Activated CD8-positive, alpha-beta T cell treated with anti-CD3 and anti-CD28 coated beads for 36 hours (primary cell): ENCODE measurements at places on chromosomes 12 and 14.

- no peak for DNase-seq
Measured at GRCh38 chr12:51871126-51871525, 16.8 kb upstream of the ANKRD33 start.

DNA sequence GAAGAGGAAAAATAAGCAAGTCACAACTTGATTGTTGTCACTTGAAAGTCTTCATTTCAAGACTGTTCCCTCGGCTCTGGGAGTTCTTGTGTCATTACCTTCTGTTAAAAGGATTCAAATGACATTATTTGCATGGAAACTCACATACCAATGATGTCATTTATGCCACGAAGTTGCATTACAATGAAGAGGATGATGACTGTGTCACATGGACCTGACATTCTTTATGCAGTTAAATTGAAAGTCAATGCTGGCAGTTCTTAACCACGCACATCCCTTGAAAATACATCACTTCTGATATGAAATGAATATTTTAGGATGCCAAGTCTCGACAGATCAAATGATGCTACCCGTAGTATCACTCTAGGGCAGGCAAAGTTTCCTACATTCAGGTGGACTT, 1069.5 kb downstream of the VRK1 start:
- no peak for DNase-seq

GRCh38 chr12:84603484-84604248, 308.9 kb downstream of the SLC6A15 start:
- no peak for DNase-seq

- DNase-seq = no peak
Measured at GRCh38 chr12:89750389-89751351, 42.0 kb upstream of the ATP2B1 start.

- DNase-seq = no peak
Measured at GRCh38 chr12:39935275-39935674, 170.6 kb downstream of the SLC2A13 start.

DNA sequence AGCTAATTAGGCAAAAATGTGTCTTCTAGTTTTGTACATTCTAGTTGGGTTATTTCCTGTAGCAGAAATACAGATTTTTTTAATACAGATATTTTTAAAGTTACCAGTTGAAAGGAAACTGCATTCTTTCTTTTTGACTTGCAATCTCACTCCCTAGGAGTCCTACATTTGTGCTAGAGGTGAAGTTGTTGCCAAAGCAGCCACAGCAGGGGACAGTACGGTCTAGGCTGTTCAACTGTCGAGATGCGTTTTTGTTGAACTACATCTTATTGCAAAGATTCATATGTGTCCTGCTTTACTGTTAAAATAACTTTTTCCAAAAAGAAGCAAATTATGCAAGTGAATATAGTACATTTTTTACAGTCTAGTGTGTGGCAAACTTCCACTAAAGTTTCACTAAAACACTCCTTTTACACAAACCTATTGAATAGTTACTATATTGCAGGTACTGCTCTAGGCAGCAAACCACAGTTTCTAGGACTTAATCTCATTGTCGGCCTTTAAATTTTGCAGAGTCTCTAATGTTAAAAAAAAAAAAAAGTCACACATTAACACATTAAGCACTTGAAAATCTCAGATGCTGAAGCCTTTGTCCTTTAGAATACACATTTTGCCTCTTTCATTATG, 30.2 kb upstream of the SRGAP1 start:
- DNase-seq = no peak

DNA sequence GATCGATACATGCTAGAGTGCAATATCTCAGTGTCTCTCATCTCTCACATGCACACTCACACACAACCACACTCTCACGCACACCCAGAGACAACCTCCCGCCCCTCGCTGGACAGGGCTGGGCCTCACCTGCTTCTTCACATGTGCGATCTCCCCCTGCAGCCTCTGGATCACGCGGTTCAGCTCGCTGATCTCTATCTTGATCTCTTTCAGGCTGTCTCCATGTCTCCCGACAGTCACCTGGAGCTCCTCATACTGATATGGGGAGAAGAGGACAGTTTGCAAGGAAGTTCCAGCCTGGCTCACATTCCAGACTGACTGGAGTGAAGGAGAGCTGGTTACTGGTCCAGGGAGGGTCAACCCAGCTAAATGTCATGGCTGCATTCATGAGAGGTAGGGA, 4.4 kb downstream of the KRT2 start:
- DNase-seq = no peak

- no peak for DNase-seq
Measured at GRCh38 chr12:120668868-120669840, 17.8 kb upstream of the MLEC start.

- peak; percentile 83 for DNase-seq
Measured at GRCh38 chr12:109775172-109775881, 57.9 kb downstream of the TRPV4 start.

DNA sequence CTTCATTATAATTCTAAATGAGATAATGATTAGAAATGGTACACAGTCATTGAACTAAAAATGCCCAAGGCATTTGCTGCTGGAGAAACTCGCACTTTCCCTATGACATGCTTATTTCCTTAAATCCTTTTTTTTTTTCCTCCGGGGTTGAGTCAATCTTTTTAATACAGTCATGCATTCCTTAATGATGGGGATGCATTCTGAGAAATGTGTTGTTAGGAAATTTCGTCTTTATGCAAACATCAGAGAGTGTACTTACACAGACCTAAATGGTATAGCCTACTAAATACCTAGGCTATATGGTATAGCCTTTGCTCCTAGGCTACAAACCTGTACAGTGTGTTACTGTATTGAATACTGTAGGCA, 29.8 kb upstream of the DACT1 start:
- no peak for DNase-seq

DNA sequence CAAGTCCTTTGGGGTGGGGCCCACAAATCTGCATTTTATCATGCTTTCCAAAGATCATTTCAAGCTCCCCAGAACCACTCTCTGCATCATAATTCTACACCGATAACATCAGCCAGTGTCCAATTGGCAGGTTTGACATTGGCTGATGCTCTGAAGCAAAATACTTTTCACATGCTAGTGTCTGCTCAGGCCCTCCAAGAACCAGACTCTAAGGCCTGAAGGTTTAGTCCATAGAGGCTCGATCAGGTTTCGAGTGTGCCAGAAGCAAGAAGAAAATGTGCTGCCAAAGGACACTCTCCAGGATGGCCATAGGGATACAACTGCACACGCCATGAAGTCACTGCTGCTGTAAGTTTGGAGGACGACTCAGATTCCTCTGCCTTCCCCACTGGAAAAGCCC, 280.3 kb downstream of the KSR2 start:
- DNase-seq = no peak

GRCh38 chr14:39827901-39828655, 395.8 kb upstream of the FBXO33 start:
- DNase-seq = no peak

GRCh38 chr14:95211721-95212504, 54.6 kb upstream of the DICER1 start:
- no peak for DNase-seq

DNA sequence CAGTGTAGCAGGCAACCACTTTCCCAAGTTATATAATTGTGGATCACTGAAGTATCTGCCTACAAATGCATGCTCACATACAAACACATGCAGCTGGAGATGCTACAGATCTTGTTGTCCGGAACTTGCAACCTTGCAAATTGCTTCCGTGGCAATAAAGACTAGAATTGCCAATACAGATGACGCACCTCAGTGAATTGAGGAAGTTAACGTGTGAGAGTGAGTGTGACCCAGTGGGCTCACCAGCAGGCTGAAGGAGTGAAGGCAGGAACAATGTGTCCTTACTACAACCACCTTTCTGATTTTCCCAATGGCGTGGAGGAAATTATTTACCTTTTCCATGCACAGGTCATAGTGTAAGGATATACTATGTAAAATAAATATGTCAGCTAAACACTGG, 89.4 kb upstream of the GRIP1 start:
- DNase-seq = no peak

- no peak for DNase-seq
Measured at GRCh38 chr12:113299619-113300237, 35.2 kb downstream of the SLC8B1 start.

GRCh38 chr14:105927096-105928060, 401.0 kb downstream of the TMEM121 start:
- DNase-seq = no peak

- DNase-seq = no peak
Measured at GRCh38 chr12:26088998-26089397, 35.8 kb downstream of the BHLHE41 start.

DNA sequence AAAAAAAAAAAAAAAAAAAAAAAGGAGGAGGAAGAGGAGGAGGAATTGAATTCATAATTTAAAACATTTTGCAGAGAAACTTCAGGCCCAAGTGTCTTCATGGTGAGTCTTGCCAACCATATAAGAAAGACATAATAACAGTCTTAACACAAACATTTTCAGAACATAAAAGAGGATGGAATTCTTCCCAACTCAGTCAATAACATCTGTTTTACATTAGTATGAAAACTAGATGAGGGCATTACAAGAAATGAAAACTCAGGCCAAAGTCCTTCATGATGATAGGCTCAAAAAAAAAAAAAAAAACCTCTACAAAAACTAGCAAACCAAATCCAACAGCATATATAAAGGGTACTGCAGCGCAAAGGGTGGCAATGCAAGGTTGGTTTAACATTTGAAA, 151.6 kb downstream of the FOXA1 start:
- no peak for DNase-seq

DNA sequence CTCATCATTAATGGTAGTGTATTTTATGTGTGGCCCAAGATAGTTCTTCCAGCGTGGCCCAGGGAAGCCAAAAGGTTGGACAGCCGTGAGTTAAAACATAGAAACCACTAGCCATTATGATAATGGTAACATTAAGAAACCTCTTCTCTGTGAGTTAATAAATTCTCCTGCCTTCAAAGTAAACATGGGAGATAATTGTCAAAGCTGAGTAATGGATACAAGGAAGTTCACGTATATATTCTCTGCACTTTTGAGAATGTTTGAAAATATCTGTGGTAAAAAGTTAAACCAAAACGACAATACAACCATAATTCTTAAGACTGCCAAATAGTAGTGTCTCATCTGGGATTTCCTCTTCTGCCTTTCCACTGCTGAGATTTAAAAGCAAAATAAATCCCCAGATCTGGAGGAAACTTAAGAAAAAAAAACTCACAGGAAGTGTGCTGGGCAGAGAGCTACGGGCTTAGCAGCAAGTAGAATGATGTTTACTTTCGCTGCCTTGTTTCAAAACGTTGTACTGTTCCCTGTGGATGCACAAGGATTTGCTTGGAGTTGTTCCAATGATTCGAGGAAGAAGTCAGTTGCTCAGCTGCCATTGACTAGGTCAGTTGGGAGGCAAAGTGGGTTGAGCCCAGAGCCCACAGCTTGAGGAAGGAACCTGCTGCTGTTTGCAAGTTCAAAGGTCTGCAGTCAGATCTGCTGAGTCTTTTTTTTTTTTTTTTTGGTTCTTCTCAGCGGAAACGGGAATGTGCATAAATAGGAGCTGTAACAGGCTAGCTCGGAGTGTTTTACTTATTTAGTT, 1.7 kb downstream of the TPCN1 start:
- DNase-seq = peak; percentile 14

DNA sequence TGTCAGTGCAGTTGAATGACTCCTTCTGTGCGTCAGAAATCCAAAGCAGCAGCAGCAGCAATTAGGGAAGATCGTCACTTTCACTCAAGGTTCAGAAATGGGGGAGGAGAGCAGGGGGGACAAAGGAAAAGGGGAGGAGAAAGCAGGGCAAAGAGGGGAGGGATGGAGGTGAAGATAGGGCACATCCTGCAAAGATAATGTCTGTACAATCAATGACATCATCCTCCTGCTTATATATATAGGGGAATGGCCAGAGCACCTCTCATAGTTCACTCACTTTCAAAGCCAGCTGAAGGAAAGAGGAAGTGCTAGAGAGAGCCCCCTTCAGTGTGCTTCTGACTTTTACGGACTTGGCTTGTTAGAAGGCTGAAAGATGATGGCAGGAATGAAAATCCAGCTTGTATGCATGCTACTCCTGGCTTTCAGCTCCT, at the start of gene NTS:
TSS of gene NTS (plus strand) at position 265 of the 431 bp plus-strand sequence. CDS start at position 374, 109 bp downstream.
- DNase-seq = no peak
